Esophagus mucosa (tissue), 1 donor: ENCODE measurements at places on chromosomes 6 and 20. TPM values are rescaled to one million over a fixed set of nuclear protein-coding genes. Genes with fewer than 3 reads are reported as not detected.

The C6orf15 gene
- not detected for total RNA-seq

The DDX43 gene
- 0.56 TPM for total RNA-seq

The FKBP1C gene
- total RNA-seq, result not detected

The PLN gene
- 1.5 TPM for total RNA-seq

The TFAP2D gene
- not detected for total RNA-seq

The GRM1 gene
- total RNA-seq, result not detected

The FAM83D gene
- 67.0 TPM for total RNA-seq
